ENCODE measurements at places on chromosomes 16 and 17.

DNA sequence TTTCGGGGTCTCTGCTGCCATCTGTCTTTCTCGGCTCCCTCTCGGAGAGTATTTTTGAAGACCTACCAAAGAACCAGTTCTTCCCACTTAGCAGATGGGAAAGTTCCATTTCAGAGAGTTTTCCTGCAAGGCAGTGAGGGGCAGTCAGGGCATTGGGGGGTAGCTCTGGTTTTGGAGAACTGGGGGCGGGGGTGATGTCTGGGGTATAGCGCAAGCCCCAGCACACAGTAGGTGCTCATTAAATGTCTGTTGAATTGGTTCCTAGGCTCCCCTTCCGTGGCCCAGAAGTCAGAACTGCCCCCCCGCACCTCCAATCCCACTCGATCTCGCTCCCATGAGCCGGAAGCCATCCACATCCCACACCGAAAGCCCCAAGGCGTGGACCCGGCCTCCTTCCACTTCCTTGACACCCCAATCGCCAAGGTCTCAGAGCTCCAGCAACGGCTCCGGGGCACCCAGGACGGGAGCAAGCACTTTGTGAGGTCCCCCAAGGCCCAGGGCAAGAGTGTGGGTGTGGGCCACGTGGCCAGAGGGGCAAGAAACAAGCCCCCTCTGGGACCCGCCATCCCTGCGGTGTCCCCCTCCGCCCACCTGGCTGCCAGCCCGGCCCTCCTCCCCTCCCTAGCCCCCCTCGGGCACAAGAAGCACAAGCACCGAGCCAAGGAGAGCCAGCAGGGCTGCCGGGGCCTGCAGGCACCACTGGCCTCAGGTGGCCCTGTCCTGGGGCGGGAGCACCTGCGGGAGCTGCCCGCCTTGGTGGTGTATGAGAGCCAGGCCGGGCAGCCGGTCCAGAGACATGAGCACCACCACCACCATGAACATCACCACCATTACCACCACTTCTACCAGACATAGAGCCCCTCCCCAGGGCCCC, 47.9 kb downstream of the SNX20 start:
- no peak for DNase-seq

- no peak for DNase-seq
Measured at GRCh38 chr17:3799181-3799945, 1.6 kb downstream of the ITGAE start.

DNA sequence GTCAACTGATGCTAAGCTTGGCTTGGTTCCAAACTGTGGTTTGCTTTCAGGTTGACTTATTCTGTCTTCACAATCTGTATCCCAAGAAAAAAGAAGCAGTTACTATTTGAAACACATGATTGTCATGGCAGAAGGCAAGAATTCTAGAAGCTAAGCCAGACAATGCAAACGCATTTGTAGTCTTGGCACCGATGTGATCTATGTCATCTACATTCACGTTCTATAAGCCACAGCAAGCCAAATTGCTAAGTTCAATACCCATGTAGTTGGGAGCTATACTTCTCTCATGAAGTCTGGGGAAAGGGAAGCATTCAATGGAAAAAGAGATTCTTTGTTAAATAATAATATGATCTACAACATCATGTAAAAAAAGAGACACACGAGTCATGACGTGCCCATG, 18.3 kb upstream of the KIF2B start:
- no peak for DNase-seq

DNA sequence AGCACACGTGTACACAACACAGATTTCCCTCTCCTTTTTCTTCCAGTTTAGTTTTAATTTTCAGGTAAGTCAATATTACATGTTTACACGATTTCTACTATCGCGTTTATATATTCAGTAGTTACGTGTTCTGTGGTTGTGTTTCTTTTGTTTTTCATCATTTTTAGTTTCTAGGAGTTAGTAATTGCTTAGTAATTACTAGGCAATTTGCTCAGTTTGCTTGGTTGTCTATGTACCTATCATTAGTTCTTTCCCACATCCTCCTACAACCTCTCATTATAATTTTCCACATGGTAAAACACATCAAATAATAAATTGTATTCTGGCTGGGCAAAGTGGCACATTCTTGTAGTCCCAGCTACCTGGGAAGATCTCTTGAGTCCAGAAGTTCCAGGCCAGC, 24.6 kb upstream of the GUCY2D start:
- no peak for DNase-seq

DNA sequence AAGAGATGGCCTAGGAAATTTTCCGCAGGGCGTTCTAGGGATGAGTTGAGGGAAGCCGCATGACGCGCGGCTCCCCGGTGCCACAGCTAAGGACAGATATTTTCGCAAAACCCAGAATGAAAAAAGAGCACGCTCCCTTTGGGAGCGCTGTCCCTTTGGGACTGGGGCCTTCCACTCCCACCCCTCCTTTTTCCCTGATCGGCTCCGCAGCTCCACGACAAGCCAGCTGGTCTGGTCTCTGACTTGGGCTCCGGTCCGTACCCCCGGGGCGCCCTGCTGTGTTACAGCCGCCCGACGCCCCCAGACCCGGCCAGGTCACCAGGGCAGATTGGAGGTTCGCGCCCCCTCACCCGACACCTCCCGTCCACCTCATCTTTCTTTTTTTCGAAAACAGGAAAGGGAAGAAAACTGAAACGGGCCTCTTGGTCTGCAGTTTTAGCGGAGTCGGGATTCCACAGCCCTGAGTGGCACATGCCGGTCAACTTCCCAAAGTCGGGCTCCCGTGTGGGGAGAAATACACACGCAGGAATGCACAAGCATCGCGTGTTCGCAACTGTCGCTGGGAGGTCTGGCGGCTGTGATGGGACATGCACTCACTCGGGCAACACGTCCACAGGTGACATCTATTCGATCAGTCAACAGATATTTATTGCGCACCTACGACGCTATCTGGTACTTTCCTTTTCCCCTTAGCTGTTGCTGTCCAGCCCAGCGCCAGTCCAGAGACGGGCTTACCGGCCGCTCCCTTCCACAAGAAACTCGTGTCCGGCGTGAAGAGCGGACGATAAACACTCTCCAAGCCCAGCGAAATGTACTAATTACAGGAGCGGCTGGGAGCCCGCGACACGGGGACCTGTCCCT, 3.9 kb upstream of the SOX9 start:
- DNase-seq = no peak

GRCh38 chr16:62190426-62190825, 154.2 kb upstream of the CDH8 start:
- DNase-seq = no peak

GRCh38 chr16:48143812-48144368, 11.9 kb downstream of the ABCC12 start:
- no peak for DNase-seq

DNA sequence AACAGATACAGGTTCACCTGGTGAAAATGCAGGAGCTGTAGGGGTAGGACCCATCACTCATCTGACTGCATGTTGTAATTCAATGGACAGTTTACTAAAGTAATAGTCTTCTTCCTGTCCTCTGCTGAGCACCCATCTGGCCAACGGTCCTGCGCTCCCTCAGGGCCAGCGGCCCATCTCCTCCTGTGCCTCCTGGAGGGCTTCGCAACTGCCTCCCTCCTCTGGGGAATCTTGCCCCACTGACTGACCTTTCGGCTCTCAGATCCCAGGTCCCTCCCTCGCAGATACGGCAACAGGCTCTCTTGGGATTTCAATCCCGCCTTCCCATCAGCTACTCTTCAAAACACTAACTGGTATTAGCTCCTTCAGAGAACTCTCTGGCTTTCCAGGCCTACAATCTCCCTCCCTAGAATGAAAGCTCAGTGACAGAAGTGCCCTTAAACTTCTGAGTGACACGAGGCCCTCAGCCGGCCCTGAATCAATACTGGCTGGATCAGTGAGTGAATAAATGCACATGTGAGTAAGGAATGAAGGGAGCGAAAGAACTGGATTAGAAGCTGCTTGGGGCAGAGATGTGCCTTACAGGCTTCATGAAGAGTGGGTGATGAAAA, 1.3 kb downstream of the PEMT start:
- DNase-seq = no peak

GRCh38 chr17:78226759-78227454, 4.5 kb upstream of the TMEM235 start:
- DNase-seq = no peak

DNA sequence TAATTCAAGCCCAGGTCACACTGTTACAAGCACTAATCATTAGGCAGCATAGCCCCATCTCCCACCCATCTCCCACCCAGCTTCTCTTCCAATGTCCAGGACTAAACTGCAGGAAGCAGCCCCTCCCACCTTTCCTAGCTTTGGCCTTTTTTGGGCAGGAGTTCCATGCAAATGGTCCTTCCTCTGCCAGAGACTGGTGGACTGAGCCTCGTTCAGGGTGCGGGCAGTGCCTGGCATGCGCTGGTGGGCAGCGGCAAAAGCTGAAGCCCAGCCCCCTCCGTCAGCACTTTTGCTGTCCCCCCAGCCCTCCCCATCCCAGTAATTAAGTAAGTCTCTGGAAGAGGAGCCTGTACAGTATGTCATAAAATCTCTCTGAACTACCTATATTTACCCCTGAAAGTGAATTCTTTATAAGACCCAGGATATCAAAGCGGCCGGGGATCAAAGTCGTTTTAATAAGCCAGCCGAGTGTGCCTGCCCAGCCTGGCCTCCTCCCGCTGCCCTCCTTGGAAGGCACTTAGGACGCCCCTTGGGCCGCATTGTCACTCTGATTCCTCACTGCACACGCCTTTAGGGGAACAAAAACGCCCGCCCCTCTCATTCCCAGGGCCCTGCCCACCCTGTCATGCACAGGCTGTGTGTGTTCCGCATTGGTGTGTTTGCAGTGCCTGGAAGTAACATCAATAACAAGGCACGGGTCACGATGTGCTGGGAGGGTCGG, 109.9 kb downstream of the IRX5 start:
- DNase-seq = no peak

GRCh38 chr17:72915625-72916081, 176.8 kb downstream of the SLC39A11 start:
- DNase-seq = no peak

- DNase-seq = no peak
Measured at GRCh38 chr16:71954699-71955195, 45.5 kb downstream of the PKD1L3 start.

DNA sequence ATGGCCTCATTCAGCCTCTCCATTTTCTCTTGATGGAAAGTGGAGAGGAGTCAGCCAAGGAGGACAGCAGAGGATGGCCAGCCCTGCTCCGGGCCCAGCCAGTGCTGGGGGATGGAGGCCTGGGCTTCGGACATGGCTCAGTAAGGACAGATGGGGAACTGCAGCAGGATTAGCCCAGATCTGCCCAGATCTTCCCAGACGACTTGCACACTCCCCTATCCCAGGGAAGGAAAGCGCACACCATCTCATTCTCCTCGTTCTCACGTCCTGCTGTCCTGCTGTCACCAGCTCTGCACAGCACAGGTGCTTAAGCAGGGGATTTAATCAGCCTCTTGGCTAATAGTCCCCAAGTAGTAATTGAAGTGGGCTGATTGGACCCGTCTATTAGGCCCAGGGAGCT, 100.2 kb upstream of the SDK2 start:
- no peak for DNase-seq

DNA sequence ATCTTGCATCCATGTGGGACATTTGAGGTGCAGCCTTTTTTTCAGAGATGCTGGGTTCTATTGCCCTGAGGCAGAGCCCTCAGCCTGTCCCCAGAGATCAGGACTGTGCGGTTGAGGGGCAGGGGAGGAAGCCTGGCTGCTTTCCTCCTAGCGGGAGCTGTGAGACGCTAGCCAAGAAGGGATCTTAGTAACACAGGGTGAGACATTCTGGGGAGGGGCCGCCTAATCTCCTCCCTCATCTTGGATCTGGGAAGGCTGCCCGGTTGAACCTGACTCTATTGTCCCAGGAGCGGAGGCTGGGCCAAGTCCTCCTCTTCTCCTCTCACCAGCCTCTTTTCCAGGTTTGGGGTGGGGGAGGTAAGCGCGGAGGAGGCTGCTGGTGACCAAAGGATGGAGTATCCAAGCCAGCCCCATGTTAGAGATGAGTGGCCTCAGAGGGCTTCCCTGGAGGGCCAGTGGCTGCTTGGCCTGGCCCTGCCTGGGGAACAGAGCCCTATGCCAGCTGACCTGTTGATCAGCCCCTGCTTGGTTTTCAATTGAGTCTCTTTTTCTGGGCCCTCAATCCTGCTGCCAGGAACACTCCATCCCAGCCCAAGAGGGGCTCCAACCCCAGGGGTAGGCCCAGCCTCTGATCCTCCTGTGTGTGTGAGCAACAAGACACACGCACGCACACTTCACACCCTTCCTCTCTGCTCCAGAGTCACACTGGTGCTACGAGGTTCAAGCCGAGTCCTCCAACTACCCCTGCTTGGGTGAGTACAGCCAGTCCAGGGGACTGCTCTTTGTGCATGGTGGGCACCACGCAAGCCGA, 5.0 kb downstream of the CA4 start:
- DNase-seq = no peak

GRCh38 chr16:89330177-89330856, 112.8 kb downstream of the ZNF778 start:
- no peak for DNase-seq

GRCh38 chr17:2963332-2964027, 99.9 kb downstream of the OR1D5 start:
- no peak for DNase-seq

DNA sequence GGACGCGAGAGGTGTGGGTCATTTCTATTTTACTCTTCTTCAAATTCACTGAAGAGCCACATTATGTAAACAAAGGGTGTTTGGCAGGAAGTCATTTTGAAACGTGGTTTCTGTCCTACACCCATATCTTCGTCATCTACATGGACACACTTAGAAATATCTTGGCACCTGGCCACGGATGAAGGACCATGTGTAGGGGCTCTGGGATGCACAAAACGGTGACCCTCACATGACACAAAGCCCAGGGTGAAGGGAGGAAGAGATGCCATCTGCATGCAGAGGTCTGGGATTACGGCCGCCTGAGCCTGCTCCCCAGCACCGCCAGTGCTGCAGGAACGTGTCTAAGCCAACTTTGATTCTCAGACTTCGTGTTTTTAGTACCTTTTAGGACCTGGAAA, 130.2 kb upstream of the CHMP6 start:
- DNase-seq = no peak

DNA sequence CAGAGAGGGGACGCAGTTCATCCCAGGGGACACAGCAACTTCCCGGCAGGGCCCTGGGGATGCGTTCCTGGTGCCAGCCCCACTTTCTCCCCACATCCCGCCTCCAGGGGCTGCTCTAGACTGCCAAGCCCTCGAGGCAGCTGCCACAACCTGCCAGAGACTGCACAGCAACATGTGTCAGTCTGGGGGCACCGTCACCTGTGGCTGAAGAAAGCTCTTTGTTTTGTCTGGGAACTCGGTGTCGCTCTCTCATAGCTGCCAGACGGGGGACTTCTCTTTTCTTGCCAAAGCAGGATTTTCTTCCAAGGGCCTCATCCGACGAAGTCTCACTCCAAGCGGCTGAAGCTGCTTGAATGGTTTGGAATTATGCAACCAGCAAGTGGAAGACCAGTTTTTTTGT, 43.7 kb downstream of the COTL1 start:
- no peak for DNase-seq

DNA sequence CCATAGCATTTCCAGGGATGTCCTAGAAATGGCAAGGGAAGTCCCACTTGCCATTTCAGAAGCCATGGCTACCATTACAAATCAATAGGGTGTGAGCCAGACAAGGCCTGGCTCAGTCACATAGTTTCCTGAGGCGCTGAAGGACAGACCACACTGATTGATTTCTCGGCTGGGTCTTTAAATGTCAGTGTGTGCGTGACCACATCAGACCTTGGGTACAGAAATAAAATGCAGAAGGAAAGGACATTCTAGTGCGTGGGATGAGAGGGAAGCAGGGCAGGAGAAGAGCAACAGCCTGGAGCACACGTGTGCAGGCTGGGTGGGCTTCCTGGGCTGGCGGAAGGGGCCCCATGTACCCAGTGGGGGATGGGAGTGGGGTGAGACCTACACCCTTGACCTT, 58.7 kb upstream of the LYRM9 start:
- DNase-seq = no peak

All from KG1 (cell line).